ENCODE measurements at places on chromosomes 3 and 15.
A peak's percentile ranks its signal among the peaks of the same experiment; 100 is the strongest.

- DNase-seq: peak; percentile 59
These were observed 34.9 kb upstream of the ATP13A3 start for GRCh38 chr3:194521510-194522260.

- DNase-seq: peak; percentile 58
These were observed 499.4 kb upstream of the MDFIC2 start for GRCh38 chr3:70811880-70812279.

GRCh38 chr3:122263974-122264588 is 61.0 kb upstream of the CSTA start:
- DNase-seq: no peak

DNA sequence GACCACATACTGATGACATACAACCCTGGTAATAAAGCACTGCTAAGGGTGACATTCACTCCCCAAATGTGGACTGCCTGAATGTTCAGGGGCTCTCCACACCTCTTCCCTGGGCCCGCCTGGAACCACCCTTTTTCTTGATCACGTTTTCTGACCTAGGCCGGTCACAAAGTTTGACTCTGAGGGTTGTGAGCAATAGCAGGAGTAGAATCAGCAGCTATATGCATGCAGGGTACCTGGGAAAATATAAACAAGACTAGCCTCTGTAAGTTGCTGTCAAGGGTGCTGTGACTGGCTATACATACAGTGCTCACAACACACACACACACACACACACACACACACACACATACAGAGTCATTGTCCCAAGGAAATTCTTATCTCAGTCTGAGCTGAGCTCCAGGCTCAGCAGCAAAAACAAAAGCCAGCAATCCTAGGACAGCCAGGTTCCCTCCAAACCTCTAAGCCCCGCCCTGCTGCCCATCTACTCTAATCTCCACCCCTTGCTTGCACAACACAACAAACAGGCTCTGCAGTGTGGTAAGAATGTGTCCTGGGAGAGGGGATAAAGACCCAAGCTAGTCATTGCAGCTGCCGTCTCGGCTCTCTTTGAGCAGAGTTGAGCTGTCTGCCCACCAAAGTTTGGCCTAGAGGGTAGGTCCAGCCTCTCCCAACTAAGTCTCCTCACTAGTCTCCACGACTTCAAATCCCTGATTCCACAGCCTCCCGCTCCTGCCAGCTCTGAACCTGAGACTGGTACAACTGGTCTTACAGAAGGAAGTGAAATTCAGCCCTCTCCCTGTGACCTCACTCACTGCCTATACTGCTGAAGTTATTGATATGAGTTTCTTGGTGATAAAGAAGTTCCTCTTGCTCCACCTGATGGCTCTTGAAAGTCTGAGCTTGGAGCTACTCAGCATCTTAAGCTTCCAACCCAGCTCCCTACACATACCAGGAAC is 2.2 kb downstream of the BMF start:
- DNase-seq: no peak

DNA sequence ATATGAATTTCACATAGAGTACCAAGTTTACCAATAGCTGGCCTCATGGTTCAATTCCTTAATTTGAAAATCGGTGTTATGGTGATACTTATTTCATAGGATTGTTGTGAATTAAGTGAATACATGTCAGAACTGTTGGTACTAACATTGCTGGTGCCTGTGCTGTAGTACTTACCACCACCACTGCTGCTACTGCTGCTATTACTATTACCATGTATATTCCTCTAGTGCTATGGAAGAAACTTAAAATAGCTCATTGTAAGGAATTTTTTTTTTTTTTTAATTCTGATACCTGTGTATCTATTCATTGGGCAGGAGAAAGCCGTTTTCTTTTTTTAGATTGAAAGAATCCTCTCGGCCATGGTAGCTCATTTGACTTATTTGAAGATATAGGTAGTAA is 3.6 kb downstream of the FYTTD1 start:
- no peak for DNase-seq

- no peak for DNase-seq
These were observed 350.8 kb upstream of the C2CD4B start for GRCh38 chr15:62515696-62516395.
